Keratinocyte (primary cell): ENCODE measurements at places on chromosomes 2 and 18.

- no peak for DNase-seq
Observed at GRCh38 chr2:187549193-187549592, 5.0 kb downstream of the TFPI start.

DNA sequence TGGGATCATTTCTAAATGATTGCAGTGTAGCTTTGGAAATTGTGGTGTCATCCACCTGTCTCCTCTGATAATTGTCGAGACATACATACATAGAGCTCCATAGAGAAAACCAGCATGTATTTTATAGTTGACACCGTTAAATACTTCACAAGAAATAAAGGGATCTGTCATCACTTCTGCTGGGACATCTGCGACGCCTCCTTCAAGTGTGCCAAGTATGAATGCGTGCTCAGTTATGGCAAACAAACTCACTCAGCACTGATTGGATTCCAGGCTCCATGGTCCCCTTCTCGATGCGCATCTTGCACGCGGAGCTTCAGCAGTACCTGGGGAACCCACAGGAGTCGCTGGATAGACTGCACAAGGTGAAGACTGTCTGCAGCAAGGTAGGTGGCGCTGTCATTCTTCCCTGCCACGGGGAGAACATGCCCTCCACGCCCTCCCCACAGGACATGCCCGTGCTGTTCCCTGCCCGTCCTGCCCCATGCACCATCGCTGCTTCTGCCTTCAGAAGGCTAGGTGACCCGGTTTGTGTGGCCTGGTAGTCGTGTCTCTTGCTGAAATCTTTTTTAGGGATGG, 64.1 kb downstream of the TRAPPC12 start:
- no peak for DNase-seq

DNA sequence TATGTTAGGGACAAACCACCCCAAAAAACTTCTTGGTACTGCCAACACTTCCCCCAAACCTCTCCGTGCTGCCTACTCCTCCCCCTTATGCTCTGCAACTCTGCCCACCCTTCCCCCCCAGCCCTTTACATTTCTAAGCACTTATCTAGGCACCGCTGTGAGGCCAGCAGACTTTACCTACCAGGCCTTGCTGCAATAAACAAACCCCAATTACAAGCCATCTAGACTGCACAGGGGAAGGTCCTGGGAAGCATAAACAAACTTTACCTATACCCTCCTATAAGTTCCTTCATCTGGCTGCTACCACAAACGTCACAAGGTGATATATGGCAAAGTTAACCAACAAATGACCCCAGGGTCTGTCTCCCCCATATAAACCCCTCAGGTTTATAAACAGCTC, 259.4 kb upstream of the GULP1 start:
- DNase-seq, result no peak

DNA sequence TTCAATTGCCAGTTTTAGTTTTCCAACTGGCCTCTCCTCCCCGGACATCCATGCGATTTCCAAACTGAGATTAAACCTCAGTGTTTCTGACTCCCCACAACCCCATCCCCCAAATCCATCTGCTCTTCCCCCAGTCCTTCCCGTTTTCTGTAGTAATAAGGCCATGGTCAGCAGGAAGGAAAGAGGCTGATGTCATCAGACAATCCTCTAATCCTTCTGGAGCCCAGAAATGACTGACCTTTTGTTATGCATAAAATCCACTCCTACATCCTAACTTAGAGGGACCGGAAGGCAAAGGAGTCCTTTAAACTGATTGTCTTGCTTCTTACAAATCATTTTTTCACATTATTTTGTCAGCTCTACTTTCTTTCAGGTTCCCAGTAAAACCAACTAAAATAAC, 155.8 kb downstream of the INO80D start:
- no peak for DNase-seq
